NCI-H187 treated with DMSO at 0.1 percent for 48 hours (cell line): ENCODE measurements at places on chromosomes 11 and 22.

GRCh38 chr22:42637555-42637954, 2.8 kb downstream of the ATP5MGL start:
- DNase-seq: no peak

GRCh38 chr11:12109591-12110196, 696 bp upstream of the MICAL2 start:
- DNase-seq: no peak

GRCh38 chr11:94584978-94585377, 17.8 kb downstream of the PIWIL4 start:
- no peak for DNase-seq

- no peak for DNase-seq
These were observed 23.4 kb upstream of the GPR83 start for GRCh38 chr11:94424662-94425061.

GRCh38 chr11:12026331-12027211, 18.1 kb upstream of the DKK3 start:
- no peak for DNase-seq

DNA sequence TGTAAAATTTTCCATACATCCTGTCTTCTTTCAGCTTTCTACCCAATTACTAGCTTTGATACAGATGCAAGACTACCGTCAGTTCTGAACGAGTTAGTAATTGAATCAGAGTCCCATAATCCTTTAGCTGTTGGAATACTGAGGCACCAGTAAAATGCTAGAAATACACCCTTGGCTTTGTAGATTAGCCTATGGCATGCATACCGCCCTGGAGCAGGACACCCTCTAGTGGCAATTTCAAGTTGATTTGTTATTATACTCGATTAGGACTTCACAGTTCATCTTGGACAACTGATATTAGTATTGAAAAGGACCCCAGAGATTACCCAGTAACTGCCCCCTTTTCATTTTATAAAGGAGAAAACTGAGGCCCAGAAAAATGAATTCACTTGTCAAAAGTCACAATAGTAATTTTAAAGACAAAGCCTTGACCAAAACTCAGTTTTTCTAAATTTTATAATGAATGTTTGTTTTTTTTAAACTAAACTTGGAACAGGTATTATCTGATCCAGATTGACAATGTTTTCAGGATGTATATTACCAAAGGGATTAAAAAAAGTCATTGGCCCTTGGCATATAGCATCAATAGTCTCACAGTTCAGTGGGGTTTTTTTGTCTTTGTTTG, 72.6 kb downstream of the HIPK3 start:
- no peak for DNase-seq

DNA sequence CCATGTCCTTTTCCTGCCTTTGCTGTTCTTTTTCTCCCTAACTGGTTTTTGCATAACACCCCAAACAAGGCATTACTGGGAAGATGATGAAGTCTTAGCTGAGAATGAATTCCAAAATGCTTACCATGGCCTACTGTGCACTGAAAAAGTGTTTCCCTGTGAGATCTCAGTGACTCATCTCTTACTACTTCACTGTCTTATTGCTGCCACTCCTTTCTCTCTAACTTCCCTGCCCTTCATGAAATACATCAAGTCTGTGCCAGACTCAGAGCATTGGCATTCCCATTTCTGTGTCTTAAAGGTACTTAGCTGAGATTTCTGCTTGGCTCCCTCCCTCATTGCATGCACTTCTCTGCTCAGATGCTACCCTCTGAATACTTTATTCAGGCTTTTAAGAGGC, 49.1 kb upstream of the MUC15 start:
- no peak for DNase-seq

GRCh38 chr11:514606-515005, 7.6 kb upstream of the RNH1 start:
- no peak for DNase-seq

DNA sequence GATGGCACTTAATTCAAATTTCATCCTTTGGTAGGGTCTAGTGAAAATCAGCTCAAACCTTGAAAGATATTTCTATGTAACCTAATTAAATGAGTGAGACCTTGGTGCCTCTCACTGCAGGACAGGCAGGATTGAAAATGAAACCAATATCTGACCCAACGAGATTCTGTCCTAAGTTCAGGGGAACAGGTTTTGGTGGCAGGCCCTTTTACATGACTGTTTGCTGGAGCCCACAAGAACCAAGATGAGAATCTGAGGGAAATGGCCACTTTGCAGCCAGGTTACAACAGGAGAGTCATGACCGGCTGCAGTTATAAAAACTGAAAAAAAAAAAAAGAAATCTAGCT, 130.2 kb downstream of the TRIM44 start:
- no peak for DNase-seq

DNA sequence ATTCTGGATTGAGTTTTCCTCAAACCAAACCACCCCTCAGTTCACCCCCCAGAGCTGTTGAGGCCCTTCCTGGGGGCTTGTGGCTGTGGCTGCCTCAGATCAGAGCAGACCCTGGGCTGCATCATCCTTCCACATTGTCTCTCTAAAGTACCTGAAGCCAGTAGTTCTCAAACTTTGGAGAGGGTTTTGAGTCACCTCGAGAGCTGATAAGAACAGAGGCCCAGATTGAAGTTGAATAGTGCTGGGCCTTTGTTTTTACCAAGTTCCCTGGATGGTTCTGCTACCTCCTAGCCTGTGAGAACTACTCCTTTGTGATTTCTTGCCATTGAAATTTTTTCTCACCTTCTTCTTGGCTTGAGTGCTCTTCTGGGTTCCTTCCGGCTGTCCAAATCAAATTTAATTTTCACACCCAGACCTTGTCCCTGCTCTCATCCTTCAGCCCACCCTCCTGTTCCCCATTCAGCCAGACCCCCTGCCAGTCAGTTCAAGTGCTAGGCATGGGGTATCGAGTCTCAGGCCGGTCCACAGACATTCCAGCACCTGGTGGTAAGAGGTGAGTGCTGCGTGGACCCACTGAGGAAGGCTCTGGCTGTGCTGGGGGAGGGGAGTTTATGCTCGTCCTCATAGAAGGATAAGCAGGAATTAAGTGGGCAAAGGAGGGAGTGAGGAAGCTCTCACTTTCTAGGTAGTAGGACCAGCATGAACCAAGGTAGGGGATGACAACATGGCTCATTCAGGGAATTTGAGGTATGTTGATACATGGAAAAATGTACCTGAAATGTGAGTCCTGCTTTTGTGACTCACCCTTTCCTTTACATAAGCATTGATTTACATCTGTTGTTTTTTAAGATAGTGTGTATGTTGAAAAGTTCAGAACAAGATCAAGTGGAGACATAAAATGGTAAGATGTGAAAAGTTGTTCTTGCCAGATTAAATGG, 116.5 kb downstream of the PTPRJ start:
- no peak for DNase-seq

- DNase-seq: no peak
These were observed 689 bp downstream of the PDHX start for GRCh38 chr11:34916843-34917770.

DNA sequence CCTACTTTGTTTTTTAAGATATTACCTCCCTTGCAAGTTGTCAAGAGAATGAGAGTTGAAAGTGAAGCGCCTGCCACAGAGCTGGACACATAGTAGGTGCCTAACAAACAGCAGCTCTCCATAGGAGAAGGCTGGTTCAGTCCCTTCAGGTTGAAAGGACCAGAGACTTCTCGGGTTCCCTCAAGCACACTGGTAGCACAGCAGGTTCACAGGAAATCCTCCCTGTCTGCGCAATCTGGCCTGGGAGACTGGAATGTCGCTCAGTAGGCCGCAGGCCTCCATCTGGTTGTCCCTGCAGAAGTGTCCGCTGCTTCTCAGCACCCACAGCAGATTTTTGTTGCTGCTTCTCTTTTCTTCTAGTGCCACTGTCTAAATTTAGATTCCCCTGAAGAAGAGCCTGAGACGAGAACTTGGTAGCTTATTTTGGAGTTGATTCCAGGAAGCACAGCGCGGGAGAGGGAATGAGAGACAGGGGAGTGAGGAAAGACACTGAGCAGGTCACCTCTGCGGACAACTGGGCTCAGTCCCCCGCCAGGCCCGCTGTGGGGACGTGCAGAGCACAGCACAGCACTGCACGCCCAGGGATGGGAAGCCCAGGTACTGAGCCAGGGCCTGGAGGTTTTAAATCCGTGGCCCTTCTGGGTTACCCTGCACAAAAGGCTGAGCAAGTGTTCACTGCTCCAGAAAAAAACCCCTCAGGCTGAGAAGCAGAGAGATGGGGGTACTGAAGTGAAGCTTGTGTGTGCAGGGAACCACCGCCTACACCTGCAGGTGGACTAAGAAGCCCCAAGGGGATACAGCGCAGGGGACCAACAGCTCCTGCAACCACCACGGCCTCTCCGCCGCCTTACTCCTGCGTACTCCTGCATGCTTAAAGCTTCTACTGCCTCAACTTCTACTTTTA, 31.6 kb downstream of the RBX1 start:
- no peak for DNase-seq

DNA sequence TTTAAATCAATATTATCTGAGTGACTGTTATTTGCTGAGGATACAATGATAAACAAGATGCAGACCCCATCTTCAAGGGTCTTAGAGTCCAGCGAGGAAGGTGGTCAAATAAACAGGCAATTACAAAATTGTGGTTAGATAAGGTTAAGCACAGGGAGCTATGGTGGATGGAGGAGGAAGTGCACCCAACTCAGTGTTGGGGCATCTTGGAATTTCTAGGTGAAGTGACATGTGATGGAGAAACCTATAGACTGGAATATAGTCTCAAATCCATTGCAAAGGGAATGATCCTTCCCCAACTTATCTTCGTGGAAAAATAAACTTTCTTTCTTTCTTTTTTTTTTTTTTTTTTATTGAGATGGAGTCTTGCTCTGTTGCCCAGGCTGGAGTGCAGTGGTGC, 3.4 kb upstream of the PTPRJ start:
- DNase-seq: no peak

DNA sequence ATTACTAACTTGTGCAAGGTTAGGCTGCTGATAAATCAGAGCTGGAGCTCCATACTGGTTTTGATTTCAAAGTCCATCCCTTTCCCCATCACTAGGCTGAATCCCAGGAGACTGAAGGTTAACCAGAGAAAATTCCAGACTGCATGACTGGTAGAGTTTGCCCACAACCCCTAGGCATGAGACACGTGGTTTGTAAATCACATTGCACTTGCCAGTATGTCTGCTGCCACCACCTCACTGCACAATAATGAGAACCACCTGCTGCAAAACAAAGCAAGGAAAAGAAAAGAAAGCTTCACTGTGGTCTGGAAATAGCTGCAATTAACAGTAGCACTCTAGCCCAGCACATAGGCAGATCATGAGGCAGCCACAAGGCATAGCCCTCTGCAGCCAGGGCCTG, 67.6 kb upstream of the NTM start:
- DNase-seq: no peak

- no peak for DNase-seq
These were observed 12.4 kb downstream of the PICK1 start for GRCh38 chr22:38069372-38070249.

DNA sequence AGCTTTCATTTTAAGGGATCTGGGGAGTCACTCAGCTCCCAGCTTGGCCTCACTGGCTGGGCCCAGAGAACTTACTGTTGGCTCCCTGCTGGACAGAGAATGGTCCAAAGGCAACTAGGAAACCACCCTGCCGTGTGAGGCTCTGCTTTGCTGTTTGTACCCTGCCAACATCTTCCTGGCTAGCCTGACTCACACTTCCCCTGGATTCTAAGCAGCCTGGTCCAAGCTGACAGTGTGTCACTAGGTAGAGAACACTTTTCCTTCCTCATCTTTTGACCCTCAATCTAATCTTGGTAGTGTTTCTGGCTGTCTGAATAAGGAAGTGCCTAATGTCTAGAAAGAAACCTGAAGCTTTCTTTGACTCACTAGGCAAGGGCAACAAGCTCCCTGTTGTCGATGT, 76.7 kb downstream of the FAR1 start:
- no peak for DNase-seq

DNA sequence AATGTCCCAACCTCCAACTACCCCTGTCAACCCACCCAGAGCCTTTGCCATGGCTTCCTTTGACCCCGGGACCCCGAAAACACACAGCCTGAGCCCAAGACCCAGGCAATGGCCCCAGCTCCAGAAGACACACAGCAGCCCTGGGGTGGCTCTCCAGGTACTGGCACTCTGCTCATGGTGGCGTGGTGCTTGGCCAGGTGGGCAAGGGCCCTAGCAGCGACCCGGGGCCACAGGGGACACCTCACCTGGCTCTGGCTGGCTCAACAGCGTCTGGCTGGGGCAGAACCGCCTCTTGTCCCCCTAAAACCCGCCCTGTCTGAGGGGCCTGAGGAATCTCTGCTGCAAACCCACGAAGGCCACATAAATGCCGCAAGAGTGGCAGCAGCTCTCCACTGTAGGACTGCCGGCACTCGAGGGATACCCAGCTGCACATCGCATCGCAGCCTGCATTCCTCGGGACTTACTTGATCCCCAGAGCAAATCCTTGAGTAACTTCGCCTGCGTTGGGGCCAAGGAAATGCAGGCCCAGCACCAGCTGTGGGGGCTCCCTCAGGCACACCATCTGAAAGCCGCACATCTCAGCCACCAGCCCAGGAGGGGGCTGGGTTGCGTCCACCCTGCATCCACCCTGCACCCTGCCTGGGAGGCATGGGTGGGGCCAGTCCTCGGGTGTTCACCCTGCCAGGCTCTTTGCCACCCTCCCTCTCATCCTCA, 23.1 kb upstream of the GNB1L start:
- no peak for DNase-seq

DNA sequence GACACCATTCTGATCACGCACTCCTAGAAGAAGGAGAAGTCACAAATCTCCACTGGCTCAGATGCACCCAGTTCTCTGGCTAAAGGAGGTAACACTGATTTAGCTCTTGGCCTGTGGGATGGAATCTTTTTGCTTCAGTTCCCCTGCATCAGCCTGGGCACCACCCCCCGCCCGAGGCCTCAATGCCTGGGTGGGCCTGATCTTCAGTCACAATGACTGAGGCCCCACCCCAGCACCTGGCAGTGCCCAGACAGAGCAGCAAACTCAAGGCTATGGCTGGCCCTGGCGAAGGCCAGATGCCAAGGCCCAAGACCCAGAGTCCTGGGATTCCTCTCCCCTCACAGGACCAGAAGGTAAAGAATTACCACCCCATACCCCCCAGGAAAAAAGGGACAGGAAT, 5.0 kb downstream of the CYB561A3 start:
- no peak for DNase-seq

DNA sequence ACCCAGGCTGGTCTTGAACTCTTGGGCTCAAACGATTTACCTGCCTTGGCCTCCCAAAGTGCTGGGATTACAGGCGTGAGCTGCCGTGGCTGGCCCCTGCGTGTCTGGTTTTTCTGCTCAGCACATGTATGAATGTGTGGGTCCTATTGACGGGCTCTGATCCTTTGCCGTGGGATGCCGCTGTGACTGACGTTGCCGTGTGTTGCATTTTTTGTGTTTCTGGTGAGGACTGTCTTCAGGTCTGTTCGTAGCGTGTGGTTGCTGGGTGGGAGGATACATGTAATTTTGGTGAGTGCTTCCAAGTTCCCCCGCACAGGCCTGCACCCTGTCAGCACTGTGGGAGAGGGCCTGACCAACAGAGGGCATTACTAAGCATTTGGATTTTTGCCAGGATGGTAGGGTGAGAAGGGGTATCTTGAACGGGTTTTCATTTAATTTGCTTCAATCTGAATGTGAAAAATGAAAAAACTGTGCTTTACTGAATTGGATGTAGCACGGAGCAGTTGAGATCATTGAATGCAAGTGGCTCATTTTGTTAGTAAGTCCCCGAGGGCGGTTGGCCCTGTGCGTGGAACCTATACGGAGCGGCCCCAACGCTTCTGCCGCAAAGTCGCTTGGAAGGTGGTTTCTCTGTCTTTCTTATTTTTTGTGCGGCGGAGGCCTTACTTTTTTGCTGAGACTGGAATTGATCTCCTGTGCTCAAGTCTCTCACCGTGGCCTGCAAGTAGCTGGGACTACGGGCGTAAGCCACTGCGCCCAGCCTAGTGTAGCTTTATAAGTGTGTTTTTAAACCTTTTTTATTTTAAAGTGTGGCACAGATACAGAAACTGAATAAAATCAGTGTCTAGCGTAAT, 8.2 kb downstream of the ZBED4 start:
- no peak for DNase-seq
